8988T (cell line): ENCODE measurements at places on chromosomes 2 and 18.

- DNase-seq: no peak
These were observed 10.1 kb downstream of the EXOC6B start for GRCh38 chr2:72815655-72816278.

DNA sequence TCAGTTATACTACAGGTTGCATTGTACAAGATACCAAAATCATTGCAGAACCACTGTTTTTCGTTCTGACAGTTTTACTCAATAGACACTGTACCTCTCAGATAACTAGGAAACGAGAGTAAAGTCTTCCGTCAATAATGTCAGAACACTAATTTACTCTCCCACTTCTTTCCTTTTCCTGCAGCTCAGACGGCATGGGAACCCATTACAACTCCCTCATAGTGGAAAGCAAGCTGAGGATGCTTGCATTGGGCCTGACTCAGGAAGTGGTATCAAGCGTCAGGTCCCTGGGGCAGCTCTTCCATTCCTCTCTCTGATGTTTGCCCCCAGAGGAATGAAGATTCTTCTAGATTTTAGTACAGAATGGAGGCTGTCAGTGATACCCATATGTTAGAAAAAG is 23.9 kb upstream of the FHL2 start:
- no peak for DNase-seq

DNA sequence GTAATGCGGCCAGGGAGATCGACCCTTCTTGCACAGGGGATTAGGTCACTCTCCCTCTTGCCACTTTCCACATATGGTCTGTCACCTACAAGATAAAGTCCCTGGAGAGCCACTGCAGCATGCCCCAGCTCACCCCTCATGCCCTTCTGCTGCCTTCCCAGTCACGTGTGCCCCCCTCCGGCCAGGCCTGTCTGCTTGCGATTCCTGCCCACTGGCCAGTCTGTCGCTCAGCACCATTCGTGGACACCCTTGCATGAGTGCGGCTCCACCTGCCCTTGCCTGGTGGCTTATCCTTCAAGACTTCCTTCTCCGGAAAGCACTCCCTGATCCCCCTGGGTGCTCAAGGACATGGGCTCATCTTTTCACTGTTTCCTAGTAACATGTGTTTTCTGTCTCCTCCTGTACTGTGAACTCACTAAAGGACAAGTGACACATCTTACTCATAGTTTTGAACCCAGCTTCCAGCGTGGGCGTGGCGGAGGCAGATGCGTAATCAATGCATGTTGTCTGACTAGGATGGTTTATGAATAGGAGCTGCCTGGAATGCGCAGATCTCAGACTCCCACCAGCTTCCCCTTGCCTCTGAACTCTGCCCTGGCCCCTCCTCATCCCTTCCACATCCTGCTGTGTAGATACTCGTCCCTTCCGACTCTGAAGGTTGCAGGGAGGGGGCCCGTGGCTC is 7.8 kb upstream of the NT5DC4 start:
- no peak for DNase-seq

GRCh38 chr18:49880661-49881060 is 67.3 kb upstream of the ACAA2 start:
- DNase-seq: no peak

- no peak for DNase-seq
These were observed 206.1 kb downstream of the FAM210A start for GRCh38 chr18:13520306-13520705.
